ENCODE measurements at places on chromosomes 2 and 18.

- DNase-seq = peak; percentile 97
These were observed 11.9 kb upstream of the AGFG1 start for GRCh38 chr2:227460070-227460485.

- no peak for DNase-seq
These were observed 37.5 kb downstream of the SLC5A7 start for GRCh38 chr2:108023776-108024175.

- no peak for DNase-seq
These were observed 99.4 kb downstream of the FTCDNL1 start for GRCh38 chr2:199751492-199752120.

DNA sequence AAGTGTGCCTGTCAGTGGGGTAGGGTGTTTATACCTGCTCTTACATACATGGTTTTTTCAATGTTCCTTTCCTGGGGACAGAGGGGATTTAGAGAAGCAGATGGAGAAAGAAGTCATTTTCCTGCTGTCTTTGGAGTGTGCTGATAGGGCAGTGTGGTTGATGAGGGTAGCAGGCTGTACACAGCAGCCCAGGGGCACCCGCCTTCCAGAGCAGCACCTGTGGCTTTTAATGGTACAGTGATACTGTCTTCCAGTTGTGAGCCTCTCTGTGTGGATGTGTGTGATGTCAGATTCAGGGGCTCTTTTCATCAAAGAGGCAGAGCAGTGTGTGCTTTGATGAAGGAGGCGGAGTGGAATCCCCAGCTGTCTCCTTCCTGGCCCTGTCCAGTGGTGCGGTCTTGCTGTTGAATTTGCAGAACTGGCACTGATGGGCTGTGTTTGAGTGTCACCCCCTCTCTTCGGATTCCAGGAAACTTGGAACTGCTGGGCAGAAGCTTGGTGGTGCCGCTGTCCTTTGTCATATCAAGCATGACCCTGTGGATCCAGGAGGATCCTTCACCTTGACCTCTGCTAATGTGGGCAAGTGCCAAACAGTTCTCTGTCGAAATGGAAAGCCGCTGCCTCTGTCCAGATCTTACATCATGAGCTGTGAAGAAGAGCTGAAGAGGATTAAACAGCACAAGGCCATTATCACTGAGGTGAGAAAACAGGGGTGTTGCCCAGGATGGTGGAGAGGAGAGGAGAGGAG, 259.8 kb downstream of the PHLPP1 start:
- DNase-seq = no peak

GRCh38 chr2:181944164-181944913, 41.3 kb upstream of the PPP1R1C start:
- DNase-seq = no peak

- no peak for DNase-seq
These were observed 9.0 kb downstream of the GBX2 start for GRCh38 chr2:236158969-236159777.

Data from common myeloid progenitor, CD34-positive (primary cell).